Endothelial cell (in vitro differentiated cells): ENCODE measurements at places on chromosomes 12 and 14. TPM values are rescaled to one million over a fixed set of nuclear protein-coding genes. Genes with fewer than 3 reads are reported as not detected.

Gene KRT6C
- total RNA-seq, result not detected

GRCh38 chr14:105563347-105563737 lies 37.0 kb downstream of the TMEM121 start:
- DNase-seq, result no peak

Gene BIN2
- total RNA-seq, result not detected

DNA sequence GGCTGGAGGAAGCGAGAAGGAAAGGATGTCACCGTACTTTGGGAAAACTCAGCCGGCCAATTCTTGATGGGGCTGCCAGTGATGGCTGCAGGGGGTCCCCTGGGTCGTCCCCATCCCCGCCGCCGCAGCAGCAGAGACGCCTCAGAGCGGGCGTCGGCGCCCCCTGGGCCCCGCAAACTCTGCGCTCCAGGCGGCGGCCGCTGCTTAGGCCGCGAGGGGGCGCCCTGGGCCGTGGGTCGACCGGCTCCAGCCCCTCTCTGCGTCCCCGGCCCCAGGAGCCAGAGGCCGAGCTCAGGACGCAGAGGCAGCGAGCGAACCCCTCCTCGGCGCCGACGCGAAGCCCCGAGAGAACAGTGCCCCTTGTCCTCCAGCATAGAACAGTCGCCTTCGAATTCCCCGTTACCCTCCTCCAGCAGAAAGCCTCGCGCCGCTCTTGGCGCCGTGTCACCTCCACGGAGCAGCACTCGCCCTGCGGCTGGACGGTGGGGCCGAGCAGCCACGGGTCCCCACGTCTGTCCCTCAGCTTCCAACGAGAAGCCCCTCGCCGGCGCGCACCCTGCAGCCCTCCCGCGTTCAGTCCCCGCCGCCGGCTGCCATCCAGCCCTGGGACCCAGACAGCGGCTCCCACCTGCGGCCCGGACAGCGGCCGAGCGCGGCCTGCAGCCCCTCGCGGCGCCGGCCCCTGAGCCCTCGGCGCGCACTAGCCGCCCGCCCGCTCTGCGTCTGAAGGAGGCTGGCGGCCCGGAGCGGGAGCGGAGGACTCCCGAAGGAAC lies 106.6 kb downstream of the PRICKLE1 start:
- DNase-seq, result peak; percentile 94

- DNase-seq, result no peak
These were observed 525.1 kb upstream of the FBXO33 start for GRCh38 chr14:39957290-39957689.

DNA sequence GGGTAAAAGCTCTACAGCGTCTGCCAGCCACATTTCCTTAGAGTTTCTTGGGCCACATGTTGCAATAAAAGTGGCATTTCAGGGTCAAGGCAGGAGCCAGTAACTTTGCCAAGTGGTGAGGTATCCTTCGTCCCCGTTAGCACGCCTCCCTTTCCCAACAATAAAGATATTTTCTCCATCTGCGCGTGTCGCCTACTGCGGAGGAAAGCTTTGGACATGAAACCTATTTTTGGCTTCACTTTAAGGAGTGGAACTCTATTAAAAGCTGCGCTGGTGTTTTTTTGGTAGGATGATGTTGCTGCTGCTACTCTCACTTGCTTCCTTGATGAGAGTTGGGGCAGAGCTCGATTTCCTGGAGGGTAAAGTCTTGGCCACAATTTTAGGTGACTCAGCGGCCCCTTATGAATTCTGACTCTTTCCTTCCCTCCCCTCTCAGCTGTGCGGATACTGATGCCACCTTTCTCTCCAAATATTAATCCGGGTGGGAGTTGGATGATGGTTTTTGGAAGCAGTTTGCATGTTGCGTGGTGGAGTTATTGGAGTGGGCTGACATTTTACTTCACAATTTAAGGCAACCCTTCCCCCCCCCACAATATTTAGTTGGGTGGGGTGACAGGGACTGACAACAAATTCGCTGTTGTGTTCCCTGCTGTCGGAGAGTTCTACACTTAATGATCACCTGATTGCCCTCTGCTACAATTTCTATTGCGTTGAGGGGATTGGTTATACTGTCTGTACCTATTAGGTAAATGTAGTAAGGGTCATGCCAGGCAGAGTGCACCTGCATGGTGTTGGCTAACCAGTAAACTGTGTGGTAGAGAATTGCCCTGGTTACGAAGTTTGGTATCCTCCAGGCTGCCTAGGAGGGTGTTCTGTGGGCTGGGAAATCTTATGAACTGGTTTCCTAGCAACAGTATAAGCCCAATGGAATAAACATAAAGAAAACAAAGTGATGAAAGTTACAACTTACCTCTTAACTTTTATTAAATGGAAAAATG lies 1.1 kb downstream of the CCDC91 start:
- DNase-seq, result no peak

- DNase-seq, result peak; percentile 46
These were observed at the start of gene DHH for GRCh38 chr12:49094160-49094974. Gene DHH, minus strand, starts transcription at chr12:49094801. Its CDS starts 289 bp downstream, at chr12:49094512.

GRCh38 chr12:46926526-46926925 lies 100.7 kb upstream of the SLC38A4 start:
- DNase-seq, result no peak

Gene DEGS2
- not detected for total RNA-seq

Gene OAS2
- 0.41 TPM for total RNA-seq

Gene SLC25A21
- total RNA-seq, result 1.2 TPM

Gene EPYC
- total RNA-seq, result not detected

DNA sequence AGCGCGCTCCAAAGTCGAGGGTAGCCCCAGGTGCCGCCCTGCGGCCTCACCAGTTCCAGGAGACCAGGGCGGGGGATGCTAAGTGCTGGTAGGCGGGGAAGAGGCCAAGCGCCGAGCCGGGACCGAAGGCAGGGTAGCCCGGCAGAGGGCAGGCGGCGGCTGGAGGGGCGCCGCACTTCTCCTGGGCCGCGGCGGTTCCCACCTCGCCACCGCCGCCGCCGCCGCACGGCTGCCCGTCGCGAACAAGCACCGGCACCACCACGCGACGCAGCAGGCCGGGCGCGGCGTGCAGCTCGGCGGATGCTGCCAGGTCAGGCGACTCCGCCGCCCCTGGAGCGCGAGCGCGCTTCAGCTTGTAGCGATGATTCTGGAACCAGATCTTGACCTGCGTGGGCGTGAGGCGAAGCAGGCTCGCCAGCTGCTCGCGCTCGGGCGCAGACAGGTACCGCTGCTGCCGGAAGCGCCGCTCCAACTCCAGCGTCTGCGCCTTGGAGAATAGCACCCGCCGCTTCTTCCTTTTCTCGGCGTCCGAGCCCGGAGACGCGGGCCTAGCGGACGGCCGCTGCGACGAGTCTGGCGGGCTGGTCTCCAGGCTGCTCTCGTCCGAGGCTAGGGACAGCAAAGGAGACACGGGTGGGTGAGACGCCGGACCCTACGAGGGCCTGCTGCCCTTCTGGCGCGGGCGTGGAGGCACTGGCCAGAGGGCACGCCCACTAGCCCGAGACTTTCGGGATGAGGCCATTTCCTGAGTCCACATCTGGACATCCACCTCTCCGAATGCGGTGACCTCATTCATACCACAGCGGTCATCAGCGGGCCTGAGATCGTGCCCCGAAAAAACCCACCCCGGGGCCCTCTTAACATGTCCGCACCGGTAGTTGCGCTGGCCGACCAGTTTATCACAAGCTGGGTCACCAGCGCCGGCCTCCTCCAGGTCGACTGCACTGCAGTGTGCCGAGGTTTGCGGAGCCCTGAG lies 1.3 kb downstream of the NKX2-8 start:
- DNase-seq, result peak; percentile 40

DNA sequence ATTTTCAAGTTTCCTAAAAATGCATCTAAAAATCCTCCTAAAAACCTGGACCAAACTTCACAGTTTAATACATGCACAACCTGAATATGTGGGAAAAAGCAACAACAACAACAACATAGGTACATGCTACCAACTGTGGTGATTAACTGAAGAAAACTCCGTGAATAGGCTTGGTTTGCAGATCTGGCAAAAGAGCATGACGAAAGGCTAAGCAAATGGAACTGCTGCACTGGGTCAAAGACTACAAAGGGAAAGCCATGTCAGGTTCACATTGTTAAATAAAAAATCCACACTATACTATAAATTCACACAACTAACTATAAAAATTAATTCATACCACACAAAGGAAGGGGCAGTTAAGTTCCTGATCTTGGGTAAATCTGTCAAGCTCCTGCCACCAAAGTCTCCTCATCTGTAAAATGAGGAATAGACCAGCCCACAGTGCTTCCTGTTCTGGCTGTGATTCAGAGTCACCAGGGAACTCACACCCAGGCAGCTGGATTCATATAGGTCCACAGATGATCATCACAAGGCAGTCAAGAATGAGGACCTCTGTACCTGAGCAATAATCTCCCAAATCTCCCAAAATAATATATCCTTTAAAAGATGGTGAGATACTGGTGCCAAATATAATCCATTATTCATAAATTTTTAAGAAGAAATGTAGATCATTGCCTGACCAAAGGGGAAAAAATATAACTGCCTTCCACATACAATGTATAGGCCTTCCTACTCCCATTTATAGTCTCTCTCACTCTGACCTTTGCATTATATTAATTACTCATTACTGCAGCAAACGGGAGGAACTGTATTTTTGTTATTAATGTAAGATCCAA lies 7.0 kb downstream of the CORO1C start:
- no peak for DNase-seq

- no peak for DNase-seq
These were observed 341.9 kb downstream of the C12orf75 start for GRCh38 chr12:105672121-105672975.

- DNase-seq, result no peak
These were observed 1.7 kb upstream of the LDHB start for GRCh38 chr12:21659383-21659782.

- DNase-seq, result no peak
These were observed 46.0 kb upstream of the ISM2 start for GRCh38 chr14:77544571-77544970.

GRCh38 chr14:74558655-74559054 lies 53.4 kb downstream of the LTBP2 start:
- DNase-seq, result no peak

Gene ST8SIA1
- total RNA-seq, result 0.77 TPM

Gene KCNA5
- 1.2 TPM for total RNA-seq

DNA sequence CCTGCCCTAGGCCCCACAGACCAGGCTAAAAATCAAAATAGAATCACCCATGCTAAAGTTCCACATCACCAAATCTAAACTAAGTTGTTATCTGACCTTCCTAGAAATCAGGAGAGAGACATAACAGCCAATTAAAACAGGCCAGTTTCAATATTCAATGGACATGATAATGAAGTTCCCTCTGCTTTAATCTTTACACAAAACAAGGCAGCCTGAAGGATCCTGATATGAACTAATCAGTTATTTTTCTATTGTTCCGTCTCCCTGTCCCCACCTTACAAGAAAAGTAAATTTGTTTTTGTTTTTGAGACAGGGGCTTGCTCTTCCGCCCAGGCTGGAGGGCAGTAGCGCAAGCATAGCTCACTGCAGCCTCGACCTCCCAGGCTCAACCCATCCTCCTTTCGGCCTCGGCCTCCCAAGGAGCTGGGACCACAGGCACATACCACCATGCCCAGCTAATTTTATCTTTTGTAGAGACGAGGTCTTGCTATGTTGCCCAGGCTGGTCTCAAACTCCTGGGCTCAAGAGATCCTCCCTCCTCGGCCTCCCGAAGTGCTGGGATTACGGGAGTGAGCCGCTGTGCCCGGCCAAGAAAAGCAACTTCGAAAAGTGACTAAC lies 5.4 kb upstream of the CEBPE start:
- no peak for DNase-seq

Gene SLCO1B3
- not detected for total RNA-seq

Gene ANO6
- 50.8 TPM for total RNA-seq

GRCh38 chr14:85731186-85731585 lies 201.2 kb downstream of the FLRT2 start:
- DNase-seq, result no peak

DNA sequence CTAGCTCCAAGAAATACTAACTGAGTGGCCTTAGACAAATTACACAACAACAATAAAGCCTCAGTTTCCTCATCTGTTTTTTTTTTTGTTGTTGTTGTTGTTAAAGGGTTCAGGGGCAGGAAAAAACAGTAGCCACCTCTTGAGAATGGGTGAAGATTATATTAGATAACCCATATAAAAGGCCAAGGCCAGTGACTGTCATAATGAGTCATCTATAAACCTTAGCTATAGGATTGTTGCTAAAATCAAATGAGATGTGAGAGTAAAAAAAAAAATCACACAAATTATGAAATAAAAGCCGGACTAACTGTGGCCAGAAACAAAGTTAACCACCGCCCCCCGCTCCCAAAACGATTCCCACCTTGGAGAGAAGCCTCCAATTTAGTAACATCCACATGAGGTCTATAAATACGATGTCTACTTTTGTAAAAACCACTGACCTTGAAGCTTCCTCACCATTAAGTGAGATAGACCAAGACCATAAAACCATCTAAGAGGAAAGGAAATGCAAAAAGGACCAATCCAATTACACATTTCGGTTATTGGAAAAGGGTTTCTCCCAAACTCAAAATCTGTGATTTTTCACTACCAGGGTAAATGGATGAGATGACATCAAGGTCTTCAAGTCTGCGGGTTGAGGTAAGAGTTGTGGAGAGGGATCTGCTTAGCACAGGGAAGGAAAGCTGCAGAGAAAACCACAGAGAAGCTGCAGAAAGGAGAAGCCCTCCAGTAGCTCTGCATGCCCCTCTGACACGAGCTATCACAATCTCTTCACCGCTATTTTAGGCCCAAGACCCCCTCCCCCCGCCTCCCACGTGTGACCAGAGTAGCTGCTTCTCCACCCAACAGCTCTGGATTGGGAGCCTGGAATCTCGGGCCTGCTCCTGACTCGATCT lies 1.0 kb downstream of the NAA25 start:
- peak; percentile 33 for DNase-seq

- no peak for DNase-seq
These were observed 20.5 kb downstream of the NPC2 start for GRCh38 chr14:74472601-74473000.

Gene OXA1L
- 168 TPM for total RNA-seq

GRCh38 chr12:66636771-66637170 lies 42.1 kb downstream of the GRIP1 start:
- DNase-seq, result no peak

GRCh38 chr12:108803428-108804105 lies 53.8 kb downstream of the SSH1 start:
- peak; percentile 75 for DNase-seq

Gene MYH6
- total RNA-seq, result 1.6 TPM
